MCF 10A (cell line): ENCODE measurements at places on chromosomes 3 and 15.

DNA sequence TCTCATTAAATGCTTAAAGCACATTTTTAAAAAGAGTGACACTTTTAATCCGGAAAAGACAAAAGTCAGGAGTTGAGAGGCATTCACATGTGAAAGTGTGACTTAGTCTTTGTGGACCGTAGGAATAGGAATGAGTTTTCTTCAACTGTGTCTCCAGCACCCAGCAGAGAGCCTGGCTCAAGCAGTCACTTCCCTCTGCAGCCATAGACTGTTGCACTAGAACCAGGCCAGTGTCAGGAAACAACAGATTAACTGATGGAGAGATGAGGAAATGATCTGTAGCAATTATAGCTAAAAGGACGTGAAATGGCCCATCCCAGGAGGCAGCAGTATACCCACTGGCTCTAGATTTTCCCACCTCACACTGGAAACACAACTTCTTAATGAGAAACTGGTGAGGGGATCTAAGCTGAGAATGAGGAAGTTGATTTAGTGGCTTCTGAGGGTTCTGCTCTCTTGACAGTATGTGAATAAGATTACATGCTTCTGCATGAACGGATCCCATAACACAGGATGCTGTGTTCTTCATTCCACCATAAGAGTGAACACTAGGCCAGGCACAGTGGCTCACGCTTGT, 19.8 kb downstream of the CFAP92 start:
- DNase-seq, result no peak

- DNase-seq, result no peak
Measured at GRCh38 chr15:101813803-101814534, 2.0 kb downstream of the OR4F15 start.

DNA sequence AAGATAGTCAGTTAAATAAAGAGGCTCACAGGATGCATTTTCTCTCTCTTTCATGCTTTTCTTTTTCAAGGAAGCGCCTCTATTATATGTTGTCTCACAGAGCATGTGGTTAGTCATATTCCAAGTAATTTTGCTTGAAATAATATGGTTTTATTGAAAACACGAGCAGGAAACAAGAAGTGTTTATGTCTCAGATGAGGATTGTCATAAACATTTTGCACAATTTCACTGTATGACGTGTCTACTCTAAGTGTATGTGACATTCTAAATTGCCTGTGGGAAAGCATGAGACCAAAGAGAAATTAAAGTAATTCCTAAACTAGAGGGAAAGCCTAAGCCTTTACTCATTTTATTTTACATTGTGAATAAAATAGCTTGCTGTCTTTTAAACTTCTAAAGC, 818.6 kb downstream of the EPHA3 start:
- DNase-seq, result no peak

DNA sequence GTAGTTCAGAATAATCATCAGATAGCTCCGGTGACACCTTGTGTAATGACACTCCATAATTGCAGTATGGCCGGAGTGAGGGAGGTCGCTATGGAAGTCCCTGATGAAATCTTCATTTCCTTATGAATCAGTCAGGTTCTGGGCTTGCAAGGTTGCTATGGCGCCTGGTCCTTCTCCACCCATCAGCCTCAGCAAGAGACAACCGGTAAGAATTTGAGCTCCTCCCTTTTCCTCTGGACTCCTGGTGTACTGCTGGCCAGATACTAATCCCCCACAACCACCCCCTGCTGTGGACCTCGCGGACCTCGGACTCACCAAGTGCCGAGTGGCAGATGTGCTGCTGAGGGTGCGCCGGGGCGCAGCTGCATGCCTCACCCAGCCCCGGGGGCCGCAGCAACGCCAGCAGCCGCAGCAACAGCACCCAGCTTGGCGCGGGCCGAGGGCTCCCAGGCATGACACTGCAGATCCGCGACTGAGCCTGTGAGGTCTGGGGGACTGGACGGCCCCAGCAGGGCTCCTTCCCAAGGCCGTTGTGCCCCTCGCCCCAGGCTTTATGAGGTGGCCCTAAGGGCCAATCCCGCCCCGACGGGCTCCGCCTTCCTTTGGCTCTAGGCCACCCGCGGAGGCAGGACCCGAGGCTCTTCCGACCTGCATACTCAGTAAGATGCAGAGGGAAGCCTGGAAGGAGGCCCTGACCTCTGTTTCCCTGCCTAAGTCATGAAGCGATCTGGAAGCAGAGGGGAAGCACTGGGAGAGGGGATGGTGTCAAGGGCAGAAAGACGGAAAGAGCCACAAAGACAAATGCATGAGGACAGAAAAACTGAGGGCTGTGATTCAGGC, at the start of gene TIMP4:
TIMP4 (minus strand) TSS at position 526 of the 840 bp plus-strand sequence; CDS start at position 454, 72 bp downstream.
- no peak for DNase-seq

- DNase-seq, result no peak
Measured at GRCh38 chr3:128430731-128431130, 36.0 kb downstream of the DNAJB8 start.

- no peak for DNase-seq
Measured at GRCh38 chr15:62128916-62129315, 36.2 kb downstream of the C2CD4B start.

DNA sequence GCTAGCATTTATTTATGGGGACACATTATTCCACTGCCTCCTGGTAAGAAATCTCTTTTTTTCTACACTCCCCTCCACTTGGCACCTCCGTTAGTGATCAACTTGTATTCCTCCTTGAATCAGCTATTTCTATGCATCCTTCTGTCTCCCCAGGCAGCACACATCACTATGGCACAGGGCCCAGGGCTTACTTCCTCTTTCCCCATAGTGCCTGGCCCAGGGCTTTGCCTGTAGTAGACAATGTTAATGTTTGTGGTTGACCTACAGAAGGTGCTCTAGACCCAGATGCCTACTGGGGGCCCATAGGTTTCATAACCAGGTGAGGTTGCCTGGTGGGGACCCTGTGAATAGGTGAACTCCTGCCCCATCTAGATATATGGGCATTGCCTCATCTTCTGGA, 44.9 kb downstream of the EPHB1 start:
- DNase-seq, result no peak

DNA sequence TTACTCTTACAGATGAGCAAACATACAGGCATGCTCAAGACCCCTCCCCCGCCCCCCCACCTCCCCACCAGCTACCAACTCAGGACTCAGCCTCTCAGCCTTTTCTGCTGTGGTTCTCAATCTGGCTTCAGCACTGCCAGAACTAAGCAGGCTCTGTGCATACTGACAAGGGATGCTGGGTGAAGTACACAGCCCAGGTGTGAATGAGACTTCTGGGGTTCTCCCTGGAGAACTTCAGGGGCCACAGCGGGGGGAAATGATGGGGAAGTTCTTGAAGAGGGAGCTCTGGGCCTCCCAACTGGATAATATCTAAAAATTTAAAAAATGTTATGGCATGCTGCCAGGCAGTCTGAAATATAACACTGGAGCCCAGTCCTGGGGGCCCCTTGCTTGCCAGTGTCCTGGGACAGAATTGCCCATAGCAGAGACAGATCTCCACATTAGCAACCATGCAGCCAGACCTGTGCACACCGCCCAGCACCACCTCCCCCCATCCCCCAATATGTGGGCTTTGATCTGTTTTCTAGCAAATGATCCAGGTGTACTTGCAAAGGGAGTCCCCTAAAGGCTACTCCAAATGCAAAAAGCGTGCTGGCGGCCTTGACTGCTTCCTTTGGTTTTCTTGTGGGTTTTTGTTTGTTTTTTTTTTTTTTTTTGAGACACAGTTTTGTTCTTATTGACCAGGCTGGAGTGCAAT, 41.4 kb downstream of the PGPEP1L start:
- no peak for DNase-seq

DNA sequence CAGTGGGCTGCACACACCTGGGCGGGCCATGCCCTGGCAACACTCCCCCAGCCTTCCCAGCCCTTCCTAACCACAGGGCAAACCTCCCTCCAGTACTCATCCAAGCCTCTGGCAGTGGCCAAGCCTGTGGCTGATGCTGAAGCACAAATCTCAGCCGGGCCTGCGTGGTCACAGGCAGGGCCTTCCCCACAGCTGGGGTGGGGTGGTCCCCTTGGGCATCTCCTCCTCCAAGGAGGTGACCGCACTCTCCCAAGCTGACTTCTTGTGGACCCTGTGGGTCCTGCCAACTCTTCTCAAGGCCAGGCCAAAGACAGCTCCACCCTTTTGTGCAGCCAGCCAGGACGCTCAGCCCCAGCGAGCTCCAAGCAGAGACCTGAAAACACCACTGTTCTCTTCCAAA, 21.4 kb downstream of the GRAMD2A start:
- no peak for DNase-seq
